Stimulated activated CD4-positive, alpha-beta T cell treated with anti-CD3 and anti-CD28 coated beads, TNF-alpha, amount 100 ng/mL, for 48 hours (primary cell): ENCODE measurements at places on chromosomes 5 and 9.

GRCh38 chr9:125845271-125845808 is 98.2 kb downstream of the PBX3 start:
- no peak for DNase-seq

GRCh38 chr9:14366076-14366475 is 52.1 kb upstream of the NFIB start:
- DNase-seq = no peak

GRCh38 chr5:45437752-45438151 is 258.4 kb downstream of the HCN1 start:
- no peak for DNase-seq

DNA sequence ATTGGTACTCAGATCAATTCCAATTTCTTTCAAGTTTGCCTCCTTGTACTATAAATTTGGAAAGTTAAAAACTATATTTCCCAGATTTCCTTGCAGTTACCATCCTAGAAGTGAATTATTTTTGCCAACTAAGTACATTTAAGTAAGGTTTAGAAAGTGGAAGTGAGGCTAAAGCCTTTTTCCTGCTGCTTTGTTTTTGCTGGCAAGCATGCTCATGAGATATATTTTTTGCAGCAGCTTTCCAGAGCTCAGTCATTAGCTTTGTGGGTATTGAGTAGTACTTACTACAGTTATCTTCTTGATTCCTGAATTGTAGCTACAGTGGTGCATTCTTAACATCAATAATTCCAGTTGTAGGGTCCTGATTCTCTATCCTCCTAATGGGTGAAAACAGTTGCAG is 3.5 kb upstream of the BTF3 start:
- no peak for DNase-seq

- DNase-seq = no peak
Observed at GRCh38 chr9:34457266-34458012, 931 bp downstream of the FAM219A start.

DNA sequence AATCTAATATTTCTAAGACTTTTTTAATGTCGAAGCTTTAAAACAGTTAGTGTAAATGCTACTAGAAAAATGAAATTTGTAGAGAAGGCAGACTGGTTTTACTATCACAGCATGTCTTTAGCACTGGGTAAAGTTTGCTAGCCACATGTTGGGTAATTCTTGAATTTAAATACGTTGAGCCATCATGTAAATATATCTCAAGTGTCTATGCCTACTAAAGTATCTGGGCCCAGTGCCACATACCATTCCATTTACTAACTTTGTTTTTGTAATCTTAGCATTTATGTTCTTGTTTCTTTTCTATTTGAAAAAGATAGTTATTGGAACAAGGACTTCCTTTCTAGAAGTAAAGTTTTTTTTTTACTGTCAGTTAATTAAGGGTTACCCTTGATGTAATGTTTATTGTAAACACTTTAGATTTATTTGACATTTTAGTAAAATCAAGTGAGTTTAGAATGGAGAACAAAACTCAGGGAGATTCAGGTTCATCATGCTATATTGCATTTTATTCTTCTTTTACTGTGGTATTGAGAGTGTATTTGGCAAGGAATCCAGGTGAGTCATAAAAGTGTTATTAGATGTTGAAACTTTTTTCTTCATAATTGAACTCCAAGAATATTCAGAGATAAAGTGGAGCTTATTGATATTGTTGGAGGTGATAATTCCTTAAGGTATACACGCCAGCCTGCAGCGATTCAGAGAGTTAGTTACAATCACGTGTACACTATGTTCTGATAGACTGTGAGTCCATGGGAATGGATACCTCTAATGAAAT is 182.4 kb downstream of the CCDC171 start:
- DNase-seq = no peak
